HT1080 (cell line): ENCODE measurements at places on chromosomes 12 and 14.

DNA sequence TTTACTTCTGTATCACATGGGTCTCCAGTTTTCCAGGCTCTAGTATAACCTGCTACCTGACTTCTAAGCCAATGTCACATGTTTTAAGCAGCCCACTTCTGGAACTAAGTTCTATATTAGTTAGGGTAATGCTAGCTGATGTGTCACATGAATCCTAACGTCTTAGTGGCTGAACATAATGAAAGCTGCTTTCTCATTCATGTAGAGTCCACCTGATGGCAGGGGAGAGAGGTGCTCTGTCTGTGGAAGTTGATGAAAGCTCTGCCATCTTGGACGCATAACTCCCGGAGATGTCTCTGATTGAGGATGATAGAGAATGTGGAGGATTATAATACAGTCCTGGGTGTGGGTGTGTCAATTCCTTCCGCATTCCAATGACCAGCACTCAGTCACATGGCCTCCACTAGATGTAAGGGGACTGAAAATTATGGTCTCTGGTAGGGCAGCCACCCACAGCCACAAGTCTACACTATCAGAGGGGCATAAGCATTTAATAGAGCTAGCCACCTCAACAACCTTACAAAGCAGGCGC is 234.4 kb upstream of the CRY1 start:
- no peak for DNase-seq

- DNase-seq = no peak
These were observed 8.7 kb upstream of the ADCK1 start for GRCh38 chr14:77791225-77791600.

DNA sequence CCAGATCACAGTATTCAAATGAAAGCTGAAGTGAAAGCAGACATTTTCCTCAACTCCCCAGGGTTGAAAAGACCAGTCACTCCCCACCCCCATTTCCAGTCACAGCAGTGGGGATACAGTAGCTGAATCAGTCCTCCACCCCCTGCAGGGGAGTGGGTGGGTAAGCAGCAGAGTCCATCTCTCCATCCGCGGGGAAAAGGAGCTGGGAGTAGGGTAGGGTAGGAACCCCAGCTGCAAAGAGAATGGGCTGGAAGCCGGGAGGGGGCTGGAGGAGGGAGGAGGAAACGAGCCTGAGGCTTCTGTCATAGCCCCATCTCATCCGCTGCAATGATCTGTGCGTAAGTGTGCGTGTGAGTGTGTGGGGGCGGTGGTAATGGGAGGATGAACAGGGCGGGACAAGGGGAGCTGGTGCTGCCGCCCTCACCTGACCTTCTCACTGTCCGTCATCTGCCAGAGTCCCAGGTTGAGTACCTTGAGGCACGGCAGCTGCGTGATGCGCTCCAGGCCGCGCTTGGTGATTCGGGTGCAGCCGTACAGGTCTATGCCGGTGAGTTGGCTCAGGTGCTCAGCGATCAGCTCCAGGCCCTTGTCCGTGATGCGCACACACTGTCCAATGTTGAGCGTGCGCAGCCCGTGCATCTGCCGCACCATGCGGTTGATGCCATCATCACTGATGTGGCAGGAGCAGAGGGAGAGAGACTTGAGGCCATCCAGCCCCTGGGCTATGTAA is 1.8 kb downstream of the FBXL14 start:
- peak; percentile 62 for DNase-seq

DNA sequence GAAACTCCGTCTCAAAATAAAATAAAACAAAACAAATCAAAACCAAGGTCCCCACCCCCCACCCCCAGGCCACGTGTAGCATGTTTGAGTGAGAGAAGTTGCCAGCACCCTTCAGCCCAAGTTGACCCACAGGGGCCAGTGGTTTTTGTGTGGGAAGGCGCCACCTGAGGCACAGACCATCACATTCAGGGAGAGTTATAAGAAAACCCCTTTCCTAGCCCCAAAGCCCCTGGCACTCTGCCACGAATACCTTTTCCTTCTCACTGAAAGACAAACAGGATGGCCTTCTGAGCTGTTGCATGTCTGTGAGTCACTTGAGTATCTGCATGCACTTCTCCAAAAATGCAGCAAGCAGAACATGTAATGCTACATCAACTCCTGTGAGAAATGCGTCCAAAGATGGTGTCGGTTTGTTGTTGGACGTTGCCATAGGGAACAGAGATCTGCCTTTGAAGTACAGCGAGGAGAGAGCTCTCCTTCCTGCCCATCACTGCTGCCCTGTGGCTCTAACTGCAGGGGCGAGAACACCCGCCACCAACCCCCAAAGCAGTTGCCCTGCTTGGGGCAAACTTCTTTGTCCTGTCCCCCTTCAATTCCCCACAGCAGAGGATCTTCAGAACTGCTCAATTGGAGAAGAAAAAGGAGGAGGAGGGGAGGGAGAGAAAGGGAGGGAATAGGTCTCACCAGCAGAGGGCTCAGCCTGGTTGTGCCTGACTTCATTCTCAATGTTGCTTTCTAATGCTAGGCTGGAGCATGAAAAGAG is 2.7 kb upstream of the TRAF3 start:
- peak; percentile 81 for DNase-seq

DNA sequence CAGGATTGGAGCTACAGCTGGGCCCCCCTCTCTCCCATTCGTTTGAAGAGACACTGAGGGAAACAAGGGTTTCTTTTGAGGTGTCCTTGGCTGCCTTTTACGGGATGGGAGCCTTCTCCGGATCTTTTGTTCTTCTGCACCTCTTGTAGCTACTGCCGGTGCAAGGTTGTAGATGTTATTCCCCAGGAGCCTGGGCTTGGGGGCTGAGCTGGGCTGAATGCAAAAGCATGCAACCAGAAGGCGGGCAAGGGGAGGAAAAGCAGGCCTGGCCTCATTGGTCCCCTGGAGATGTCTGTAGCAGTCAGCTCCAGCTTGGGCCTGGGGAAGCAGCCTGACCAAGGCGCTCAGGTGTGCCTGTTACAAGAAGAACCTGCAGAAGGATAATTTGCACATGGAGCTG is 110.3 kb downstream of the GCH1 start:
- DNase-seq = no peak
